Fibroblast of villous mesenchyme (primary cell): ENCODE measurements at places on chromosomes 12 and 14.
A peak's percentile ranks its signal among the peaks of the same experiment; 100 is the strongest.

GRCh38 chr12:109595321-109595902 lies 21.8 kb downstream of the MVK start:
- no peak for DNase-seq

DNA sequence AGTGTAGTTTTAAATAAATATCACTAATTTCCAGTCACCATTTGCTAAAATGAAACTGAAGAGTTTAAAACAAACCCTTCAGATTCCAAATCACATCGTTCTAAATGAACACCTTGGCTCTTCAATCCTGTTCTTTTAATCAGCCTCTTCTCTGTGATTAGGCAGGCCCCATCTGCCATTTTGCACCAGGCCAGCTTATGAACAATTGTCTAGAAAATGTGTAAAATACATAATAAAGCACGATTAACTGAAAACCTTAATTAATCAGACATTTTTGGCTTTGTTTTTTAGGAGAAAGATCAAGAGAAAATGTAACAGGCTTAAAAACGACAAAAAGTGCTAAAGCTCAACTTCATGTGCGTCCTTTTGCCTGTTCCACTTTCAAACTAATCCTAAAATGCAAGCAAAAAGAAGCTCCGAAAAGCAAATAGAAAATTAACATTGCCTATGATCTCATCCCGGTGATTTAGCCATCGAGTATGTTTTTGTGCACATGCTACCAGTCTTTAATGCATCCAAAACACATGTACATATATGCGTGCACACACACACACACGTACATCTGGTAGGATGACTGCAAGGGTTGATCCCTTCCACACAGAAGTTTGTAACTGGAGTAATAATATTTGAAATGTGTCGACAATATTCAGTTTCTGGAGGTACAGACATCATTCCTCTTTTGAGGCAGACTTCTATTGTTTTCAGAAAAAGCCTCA lies 288.6 kb downstream of the FOXN3 start:
- no peak for DNase-seq

- DNase-seq = no peak
Observed at GRCh38 chr12:93895089-93895445, 217.9 kb downstream of the CRADD start.

DNA sequence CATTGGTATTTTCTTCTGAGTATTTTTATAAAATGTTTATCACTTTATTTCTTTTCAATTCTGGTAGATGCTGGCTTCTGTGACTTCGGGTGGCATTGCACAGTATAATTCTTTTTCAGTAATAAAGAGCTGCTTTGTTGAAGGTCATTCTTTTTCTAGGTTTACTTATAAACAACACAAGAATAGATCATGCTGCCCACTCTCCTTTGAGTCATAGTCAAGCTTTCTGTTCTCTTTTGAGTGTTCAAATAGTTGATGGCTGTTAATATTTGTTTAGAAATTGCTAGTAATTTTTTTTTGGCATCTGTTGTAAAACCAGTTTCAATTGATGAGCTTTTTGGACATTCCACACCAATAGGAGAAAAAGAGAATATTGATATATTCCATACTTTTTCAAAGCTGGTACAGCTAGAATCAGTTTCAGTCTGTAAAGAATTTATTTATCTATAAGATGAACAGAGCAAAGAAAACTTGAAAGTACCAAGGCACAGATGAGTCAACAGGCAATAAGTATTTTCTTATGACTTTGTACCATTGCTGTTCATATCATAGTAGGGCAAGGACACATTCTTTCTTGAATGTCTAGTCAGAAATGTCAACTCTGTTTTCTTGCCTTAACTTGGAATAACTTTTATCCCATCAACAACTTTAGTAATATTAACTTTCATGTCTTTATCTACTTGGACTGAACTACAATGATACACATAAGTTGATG lies 513.0 kb upstream of the SEL1L start:
- DNase-seq = no peak

- peak; percentile 42 for DNase-seq
Observed at GRCh38 chr14:31122098-31122611, 85.4 kb downstream of the HECTD1 start.

- DNase-seq = peak; percentile 86
Observed at GRCh38 chr12:27383429-27384260, 51.0 kb downstream of the BMAL2 start.

- DNase-seq = no peak
Observed at GRCh38 chr12:47819138-47819895, 386 bp downstream of the HDAC7 start.

DNA sequence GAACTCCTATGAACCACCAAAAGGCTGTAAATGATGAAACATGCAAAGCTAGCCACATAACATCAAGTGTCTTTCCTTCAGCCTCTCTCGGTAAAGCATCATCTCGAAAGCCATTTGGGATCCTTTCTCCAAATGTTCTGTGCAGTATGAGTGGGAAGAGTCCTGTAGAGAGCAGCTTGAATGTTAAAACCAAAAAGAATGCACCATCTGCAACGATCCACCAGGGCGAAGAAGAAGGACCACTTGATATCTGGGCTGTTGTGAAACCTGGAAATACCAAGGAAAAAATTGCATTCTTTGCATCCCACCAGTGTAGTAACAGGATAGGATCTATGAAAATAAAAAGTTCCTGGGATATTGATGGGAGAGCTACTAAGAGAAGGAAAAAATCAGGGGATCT lies 61.2 kb downstream of the ATG14 start:
- no peak for DNase-seq

- no peak for DNase-seq
Observed at GRCh38 chr12:96698521-96698920, 208.5 kb upstream of the NEDD1 start.

GRCh38 chr12:63919756-63920155 lies 75.3 kb downstream of the SRGAP1 start:
- DNase-seq = no peak

GRCh38 chr12:114305446-114305845 lies 100.5 kb downstream of the TBX5 start:
- DNase-seq = no peak

DNA sequence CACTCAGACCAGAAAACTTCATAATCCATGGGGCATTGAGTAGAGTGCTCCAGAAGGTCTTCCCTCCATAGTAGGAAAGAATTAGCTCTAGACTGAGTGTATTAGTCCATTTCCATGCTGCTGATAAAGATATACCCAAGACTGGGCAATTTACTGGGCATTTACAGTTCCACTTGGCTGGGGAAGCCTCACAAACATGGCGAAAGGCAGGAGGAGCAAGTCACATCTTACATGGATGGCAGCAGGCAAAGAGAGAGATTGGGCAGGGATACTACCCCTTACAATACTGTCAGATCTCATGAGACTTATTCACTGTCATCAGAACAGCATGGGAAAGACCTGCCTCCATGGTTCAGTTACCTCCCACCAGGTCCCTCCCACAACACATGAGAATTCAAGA lies 300.6 kb upstream of the TMEM132C start:
- DNase-seq = no peak

DNA sequence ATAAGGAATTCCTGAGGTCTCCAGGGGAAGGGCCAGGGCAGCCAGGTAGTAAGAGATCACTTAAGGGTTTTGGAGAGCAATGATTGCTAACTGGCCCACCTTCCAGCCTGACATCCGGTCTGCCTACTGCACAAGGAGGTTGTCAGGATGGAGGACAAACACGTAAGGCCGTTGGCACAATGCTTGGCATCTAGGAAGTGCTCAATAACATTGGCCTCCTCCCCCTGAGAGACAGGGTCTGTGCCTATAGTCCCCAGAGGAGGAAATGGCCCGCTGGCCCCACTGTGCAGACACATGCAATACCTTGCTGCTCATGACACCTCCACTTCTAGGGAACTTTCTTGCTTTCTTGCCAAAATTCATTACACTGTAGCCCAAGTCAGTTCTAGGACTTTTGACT lies 73.2 kb downstream of the NTF3 start:
- no peak for DNase-seq
